ENCODE measurements at places on chromosomes 11 and 22.

- no peak for DNase-seq
Measured at GRCh38 chr11:82003671-82004515, 729.8 kb downstream of the FAM181B start.

DNA sequence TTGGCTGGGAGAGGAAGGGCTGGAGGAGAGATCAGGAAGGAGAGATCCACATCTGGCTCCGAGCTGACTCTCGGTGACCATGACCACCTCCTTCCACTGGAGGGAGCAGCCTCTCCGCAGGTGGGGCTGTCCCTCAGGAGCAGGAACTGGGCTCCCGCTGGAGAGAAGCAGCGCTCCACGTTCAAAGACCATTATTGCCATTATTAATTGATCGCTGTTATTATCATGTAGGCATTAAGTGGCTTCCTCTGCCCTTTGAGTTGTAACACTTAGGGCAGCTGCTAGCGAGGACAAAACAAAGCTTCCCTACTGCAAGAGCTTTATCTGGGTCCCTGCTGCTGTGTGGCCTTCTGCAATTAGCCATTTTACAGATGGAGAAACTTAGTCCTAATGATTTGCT, 251.9 kb downstream of the ST3GAL4 start:
- DNase-seq = no peak

DNA sequence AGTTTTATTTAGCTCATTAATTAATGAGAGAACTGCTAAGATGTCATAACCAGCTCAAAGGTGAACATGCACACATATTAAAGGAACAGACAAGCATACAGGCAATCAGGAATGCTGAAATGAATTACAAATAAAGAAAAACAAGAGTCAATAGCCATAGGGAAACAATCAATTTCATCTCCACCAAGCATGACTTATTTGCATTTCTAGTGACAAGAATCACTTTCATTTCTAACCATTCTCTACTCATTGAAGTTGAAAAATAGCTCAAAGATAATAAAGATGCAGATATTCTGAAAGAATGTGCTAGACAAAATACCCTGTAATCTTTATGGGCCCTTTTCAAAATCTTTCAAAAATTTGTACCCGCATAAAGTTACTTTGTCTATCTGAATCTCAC, 23.2 kb downstream of the ISX start:
- DNase-seq = no peak

DNA sequence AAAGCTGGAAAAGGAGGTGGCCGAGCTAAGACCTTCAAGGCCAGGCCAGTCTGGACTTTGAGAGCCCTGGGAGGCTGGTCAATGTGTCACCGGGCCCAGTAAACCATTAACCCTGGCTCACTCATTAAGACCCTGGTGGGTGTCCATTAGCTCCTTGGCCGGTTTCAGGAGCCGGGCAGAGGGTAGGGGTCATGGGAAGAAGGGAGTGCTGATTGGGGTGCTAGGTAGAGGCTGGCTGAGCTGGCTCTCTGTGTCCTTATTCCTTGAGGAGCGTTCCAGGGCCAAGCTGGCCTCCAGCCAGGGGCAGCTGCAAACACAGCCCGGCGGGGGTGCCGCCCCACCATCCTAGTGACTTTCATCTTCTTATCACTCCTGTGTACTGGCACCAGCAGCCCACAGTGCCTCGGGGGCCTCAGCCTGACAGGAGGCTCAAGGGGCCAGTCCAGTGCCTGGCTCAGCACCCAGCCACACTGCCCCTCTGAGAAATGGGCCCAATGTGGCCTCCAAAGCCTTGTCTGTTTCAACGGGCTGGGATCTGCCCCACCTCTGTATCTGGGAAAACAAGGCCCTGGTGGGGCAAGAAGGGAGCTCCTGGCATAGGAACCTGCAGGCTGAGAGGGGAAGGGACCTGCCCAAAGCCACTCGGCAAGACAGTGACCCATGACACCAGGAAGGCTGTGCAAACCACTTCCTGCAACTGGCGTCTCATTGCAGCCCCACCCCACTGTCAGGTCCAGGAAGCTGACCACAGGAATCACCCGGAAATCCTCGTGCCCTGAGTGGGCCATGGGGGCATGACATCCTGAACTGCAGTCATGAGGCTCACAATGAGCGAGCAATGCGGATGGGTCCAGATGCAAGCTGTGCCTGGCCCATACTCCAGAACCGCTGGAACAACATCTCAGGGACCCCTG, 15.1 kb upstream of the RGL4 start:
- DNase-seq = no peak

DNA sequence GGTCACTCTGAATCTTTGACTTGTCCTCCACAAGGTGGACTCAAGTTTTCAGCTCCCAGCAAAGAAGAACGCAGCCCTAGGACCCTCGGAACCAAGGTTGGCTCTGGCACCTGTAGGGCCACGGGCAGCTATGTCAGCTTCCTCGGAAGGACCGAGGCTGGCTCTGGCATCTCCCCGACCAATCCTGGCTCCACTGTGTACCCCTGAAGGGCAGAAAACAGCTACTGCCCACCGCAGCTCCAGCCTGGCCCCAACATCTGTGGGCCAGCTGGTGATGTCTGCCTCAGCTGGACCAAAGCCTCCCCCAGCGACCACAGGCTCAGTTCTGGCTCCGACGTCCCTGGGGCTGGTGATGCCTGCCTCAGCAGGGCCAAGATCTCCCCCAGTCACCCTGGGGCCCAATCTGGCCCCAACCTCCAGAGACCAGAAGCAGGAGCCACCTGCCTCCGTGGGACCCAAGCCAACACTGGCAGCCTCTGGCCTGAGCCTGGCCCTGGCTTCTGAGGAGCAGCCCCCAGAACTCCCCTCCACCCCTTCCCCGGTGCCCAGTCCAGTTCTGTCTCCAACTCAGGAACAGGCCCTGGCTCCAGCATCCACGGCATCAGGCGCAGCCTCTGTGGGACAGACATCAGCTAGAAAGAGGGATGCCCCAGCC, 2.2 kb downstream of the INPP5J start:
- no peak for DNase-seq

- no peak for DNase-seq
Measured at GRCh38 chr22:30990690-30991089, 21.6 kb downstream of the TUG1 start.

- DNase-seq = no peak
Measured at GRCh38 chr11:78586452-78587046, 11.9 kb upstream of the NARS2 start.

GRCh38 chr11:43410394-43410793, 51.7 kb downstream of the TTC17 start:
- DNase-seq = no peak

DNA sequence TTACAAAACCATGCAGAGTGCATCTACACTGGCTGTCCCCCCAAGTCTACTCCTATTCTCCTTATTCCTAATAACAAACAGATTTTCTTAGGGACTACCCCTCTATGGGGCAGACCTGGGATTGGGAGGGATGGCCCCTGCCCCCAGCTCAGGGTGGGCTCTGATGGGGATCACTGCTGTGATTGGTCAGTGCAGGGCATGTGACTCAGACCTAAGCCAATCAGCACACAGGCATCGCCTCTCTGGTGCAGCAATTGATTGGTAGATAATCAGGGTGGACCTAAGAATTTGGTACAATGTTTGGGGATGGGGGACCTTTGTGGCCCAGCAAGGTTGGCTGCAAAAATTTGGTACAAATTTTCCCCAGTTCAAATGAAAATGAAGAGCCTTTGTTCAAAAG, 57.2 kb upstream of the SHANK2 start:
- no peak for DNase-seq

DNA sequence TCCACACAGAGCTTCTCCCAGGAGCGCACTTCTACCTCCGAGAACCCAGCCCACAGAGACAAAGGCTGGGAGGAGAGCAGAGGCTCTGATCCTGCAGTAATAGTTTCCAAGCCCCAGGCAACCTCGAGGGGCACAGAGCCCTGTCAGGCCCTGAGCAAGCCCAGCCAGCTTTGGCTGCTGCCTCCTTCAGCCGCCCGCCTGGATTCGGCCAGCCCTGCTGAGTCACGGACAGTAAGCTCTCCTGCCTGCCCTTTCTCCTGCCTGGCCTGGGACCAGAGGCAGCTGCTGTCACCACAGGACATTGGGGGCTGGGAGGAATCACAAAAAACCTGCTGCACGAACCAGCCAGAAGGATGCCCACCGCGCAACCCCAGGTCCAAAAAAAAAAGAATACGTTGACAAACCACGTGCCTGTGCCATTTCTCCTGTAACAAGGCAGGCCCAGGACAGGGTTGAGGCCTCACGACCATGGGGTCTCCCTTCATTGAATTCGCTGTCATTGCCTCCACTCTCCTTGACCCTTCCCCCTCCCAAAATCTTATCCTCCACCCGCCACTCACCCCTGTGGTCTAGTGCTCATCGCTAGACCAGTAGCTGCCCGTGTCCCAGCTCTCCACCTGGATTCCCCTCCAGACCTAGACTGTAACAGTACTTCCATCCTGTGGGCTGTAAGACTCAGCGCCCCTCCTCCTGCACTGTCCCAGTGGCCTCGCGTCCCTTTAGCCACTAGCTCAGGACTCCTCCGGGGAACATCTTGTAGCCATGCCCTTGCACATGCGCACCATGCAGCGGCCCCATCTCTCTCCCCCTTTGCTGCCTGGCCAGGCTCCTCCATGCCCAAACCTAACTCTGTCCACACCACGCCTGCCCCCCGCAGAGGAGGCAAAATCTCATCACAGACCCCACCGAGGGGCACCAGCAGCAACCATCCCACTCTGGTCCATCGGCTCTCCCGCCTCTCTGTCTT, 7.4 kb upstream of the SLC22A12 start:
- DNase-seq = no peak

DNA sequence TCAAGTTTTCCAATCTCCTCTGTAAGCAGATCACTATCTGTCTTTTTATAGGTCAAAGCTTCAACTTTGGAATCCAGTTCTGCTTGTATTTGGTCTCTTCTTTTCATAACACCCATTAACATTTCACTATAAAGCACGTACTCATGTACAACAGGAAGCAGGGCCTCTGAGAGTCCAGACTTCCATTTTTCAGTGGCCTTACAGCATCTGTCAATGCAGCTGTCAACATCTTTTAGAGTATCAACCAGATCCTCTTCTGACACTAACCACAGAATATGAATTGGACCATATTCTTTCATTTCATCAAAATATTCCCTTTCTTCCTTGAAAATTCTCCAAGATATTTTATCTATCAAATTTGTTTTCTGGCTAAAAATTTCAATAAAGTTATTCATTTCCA, 24.7 kb upstream of the SLN start:
- DNase-seq = no peak

DNA sequence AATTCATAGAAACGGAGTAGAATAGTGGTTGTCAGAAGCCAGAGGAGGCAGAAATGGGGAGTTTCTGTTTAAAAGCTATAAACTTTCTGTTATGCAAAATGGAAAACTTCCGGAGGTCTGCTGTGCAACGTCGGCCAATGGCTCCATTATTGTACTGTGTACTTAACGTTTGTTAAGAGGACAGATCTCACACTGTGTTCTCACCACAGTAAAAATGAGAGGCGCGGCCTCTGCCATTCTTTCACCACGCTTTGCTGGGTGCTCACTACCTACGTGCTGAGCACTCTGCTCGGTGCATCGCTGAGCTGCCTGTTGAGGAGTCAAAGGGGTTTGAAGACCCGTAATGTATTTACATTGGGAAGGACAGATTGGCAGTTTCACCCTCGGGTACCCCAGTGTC, 218.8 kb upstream of the B3GAT1 start:
- DNase-seq = no peak

DNA sequence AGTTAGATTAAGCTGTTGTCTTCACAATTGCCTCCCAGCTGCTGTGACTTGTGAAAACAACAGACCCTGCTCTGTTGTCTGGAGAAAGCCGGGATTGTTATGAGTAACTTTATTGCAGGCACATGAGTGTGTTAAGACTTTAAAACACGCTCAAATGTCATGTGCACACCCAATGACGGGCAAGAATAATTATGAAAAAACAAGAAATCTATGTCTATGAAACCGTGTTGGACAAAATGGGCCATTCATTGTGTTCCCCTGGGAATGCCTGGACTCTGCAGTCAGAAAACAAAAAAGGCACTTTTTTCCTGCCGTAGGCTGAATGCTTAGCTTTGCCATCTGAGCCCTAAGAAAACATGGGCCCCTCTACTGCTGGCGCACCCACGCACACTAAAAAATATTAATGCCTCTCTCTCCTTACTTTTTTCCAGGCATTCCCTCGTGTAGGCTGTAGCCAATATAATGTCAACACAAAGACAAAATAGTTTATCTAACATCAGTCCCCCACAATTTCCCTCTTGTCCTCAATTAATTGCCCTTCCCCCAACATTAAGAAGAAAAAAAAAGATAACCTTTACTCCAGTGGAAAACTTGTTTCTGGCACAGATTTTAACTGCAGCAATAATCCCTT, 207.9 kb downstream of the SOX6 start:
- DNase-seq = no peak

GRCh38 chr11:117606790-117607189, 190.2 kb downstream of the DSCAML1 start:
- DNase-seq = no peak

DNA sequence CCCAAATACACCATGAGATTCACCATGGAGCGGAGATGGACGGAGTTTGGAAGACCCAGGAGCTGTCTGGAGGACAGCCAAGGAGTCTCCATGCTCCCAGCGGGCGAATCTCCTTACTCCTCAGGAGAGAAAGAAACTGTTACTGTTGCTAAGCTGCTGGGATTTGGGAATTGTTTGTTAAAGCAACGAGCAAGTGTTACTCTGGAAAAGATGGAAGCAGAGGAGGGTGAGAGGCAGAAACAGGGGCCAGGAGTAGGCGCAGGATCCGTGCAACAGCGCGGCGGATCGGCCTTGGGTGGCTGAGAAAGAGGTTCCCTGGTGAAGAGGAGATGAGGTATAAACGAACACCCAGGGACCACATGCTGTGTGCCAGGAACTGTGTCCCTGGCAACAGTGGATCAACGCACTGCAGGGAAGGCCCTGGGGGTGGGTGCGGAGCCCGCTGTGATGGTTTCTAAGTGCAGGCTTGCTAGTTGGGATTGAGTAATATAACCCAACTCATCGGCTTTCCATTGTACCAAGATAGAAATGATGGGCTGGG, 1436.4 kb downstream of the BRD1 start:
- no peak for DNase-seq

DNA sequence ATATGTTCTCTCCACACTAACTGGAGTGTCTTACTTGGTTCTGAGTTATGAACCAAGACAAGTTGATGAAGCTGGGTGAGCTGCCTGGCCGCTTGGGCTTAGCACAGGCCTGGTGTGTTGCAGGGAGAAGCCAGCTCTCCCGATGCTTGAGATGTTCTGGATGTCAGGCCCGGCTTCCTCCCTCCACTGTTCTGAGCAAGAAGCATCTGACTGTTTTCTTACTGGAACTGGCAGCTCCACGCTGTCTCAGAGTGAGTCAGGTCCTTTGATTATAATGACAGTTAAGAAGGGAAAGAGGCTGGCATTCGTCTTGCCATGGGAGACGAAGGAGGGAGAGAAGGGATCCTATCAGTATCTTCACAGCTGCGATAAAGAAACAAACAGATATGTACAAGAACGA, 46.5 kb upstream of the CRTAM start:
- no peak for DNase-seq

- DNase-seq = no peak
Measured at GRCh38 chr11:64373598-64373974, 14.6 kb downstream of the RPS6KA4 start.

DNA sequence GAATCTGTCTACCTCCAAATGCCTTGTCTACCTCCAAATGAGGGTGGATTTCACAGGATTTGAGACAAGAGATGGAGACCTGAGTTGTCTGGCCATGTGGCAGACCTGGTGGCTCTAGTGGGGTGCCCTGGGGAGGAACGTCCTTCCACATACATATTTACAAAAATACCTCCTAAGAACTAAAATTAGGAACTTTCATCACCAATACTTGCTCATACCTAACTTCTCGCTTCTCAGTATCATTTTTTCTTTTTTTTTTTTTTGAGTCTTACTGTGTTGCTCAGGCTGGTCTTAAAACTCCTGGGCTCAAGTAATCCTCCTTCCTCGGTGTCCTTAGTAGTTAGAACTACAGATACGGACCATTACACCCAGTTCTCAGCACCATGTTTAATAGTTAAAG, 117.9 kb downstream of the MED15 start:
- no peak for DNase-seq
